ENCODE measurements at places on chromosomes 6 and 20.

DNA sequence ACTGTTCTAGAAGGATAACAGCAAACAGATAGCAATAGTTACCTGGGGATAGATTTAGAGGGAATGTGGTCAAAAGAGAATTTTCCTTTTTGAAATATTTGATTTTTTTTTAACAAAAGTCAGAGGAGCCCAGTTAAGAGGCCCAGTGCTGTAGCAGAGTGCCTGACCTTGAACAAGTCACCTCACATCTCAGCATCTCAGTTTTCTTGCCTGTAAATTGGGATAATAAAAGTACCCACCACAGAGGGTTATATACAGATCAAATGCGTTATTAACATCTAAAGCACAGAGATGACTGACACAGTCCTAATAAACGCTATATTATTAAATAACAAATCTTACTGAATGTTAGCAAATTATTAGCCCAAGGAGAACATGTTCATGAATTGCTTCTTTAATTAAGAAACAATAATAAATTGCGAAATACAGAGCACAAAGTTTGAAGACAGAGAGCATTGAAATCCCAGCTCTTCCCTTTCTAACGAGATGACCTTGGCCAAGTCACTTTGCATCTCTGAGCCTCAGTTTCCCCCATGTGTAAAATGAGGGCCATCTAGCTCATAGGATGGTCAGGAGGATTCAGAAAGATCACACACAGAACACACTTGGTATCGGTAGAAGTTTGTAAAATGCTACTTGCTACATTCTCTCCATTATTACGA lies 35.5 kb downstream of the PTGIS start:
- DNase-seq: no peak

DNA sequence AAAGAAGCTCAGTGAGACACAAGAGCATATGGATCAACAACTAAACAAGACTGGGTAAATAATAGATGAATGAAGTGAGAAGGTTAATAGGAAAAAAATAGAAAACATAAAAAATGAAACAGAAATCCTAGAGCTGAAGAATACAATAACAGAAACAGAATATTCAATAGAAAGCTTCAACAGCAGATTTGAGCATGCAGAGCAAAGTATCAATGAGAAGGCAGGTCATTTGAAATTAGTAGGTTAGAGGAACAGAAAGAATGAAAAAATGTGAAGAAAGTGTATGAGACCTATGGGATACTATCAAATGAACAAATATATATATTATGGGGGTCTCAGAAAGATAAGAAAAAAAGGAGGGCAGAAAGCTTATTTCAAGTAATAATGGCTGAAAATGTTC lies 362.9 kb upstream of the POU3F2 start:
- no peak for DNase-seq

GRCh38 chr6:138714493-138714892 lies 59.1 kb upstream of the CCDC28A start:
- DNase-seq: no peak

- no peak for DNase-seq
Observed at GRCh38 chr20:59985164-59985563, 26.9 kb downstream of the CDH26 start.
